ENCODE measurements at places on chromosomes 1 and 21.

DNA sequence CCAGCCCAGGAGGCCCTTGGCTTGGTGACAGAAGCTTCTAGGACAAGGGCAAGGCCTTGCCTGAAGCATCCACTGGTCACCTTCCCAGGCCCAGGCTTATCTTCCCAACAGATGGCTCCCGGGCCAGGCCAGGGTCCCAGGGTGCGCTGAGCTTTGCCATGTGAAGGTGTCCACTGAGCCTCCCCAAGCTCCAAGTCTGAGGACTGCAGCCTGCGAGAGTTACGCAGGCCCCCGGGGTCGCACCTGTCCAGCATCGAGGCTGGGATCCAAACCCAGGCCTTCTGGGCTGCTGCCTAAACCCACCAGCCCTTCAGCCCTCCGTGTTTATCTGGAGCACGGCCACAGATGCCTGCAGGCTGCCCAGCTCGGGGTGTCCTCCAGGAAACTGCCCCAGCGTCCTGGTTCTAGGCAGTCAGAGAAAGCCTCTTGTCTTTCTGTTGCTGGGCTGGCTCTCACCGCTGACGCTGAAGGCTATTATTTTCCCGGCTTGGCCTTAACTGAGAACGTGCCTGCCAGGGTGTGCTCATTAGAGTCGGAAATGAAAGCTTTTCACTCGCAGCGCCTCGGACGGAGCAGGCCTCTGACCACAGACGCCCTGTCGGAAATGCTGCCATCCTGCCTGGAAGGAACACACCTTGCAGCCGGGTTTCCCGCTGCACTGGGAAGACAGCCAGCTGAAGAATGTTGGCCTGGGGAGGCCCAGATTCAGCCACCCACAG, 71.4 kb downstream of the MEGF6 start:
- no peak for DNase-seq

- no peak for DNase-seq
These were observed 17.4 kb upstream of the IFNAR2 start for GRCh38 chr21:33212159-33212851.

DNA sequence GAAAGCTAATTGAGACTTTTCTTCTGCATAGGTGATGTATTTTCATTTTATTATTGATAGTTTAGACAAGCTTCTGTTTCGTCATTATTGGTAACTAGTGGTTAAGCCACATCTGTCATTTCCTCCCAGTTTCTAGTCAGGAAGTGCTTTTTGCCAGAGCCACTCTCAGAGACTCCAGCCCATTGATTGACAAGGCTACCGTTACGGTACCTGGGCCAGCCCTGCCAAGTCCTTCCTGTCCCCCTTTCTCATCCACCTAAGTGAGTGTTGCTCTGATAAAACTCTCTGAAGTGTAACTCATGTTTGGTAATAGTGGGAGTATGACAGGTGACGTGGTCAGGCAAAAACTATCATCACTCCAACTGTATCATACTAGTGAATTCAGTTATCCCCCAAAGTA, 29.6 kb upstream of the AGL start:
- no peak for DNase-seq

GRCh38 chr1:41713141-41713540, 205.6 kb downstream of the HIVEP3 start:
- no peak for DNase-seq

- no peak for DNase-seq
These were observed 660 bp upstream of the PDE4B start for GRCh38 chr1:65791801-65792668.

DNA sequence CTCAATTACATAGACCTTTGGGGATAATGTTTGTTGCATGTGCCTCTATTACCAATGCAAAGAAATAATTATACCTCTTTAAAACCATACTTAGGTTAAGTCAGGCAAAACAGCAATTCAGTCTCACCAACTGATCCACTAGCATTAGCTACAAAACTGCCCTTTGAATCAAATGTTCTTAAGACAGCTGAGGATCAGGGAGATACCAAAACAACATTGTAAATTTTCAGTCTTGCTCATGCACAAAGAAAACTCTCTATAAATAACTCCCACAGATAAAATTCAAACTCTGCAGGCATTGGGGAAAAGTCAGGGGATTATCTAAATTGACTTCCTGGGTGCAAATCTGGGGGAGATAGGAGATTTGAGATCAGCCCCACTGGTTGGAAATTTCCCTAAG, 100.9 kb upstream of the DPT start:
- no peak for DNase-seq

DNA sequence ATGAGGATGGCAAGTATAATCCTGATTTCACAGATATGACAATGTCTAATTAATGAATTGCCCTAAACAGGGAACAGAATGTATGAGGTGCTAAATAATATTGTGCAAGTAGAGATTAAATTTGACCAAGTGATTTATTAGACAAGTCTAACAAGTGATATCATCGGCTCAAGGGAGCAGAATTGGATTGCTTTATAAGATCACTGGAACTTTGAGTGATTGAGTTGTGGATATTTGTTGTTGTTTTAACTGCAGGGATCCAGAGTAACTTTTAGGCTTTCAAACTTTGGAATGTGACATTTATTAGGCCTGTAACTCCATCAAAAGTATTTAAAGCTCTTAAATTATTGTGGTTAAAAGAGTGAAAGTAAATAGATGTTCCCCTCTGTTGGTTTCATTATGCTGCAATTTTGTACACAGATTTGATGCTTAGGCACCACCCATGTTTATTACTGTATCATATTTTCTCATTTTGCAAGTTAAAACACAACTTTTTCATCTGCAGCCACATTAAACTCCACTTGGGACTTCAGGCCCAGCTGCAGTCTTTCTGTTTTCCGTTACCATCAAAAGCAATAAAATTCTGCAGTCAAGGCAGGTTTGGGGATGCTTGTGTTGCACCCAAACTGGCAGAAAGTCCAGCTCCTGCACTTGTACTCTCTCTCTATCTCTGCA, 206.6 kb downstream of the HLX start:
- no peak for DNase-seq

- DNase-seq: no peak
These were observed 481.0 kb downstream of the OMA1 start for GRCh38 chr1:58065520-58065919.

DNA sequence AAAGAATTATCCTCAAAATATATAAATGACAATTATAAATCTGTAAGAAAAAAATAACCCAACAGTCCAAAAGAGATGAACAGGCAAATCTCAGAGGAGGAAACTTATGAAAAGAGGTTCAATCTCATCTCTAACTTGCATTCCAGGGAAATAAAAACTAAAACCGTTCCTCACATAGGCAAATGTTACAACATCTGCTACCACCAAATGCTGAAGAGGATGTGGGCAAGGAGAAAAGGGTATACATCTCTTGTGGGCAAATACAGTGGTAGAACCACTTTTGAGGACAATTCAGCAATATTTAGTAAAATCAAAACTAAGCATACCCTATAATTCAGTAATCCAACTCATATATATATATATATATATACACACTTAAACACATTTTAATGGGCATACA, 33.7 kb upstream of the SGIP1 start:
- no peak for DNase-seq

DNA sequence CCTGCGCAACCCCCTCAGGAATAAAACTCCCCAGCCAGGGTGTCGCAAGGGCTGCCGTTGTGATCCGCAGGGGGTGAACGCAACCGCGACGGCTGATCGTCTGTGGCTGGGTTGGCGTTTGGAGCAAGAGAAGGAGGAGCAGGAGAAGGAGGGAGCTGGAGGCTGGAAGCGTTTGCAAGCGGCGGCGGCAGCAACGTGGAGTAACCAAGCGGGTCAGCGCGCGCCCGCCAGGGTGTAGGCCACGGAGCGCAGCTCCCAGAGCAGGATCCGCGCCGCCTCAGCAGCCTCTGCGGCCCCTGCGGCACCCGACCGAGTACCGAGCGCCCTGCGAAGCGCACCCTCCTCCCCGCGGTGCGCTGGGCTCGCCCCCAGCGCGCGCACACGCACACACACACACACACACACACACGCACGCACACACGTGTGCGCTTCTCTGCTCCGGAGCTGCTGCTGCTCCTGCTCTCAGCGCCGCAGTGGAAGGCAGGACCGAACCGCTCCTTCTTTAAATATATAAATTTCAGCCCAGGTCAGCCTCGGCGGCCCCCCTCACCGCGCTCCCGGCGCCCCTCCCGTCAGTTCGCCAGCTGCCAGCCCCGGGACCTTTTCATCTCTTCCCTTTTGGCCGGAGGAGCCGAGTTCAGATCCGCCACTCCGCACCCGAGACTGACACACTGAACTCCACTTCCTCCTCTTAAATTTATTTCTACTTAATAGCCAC, 696 bp downstream of the TGFB2 start:
- peak; percentile 39 for DNase-seq

- DNase-seq: no peak
These were observed 48.9 kb downstream of the CD247 start for GRCh38 chr1:167469280-167469965.

- no peak for DNase-seq
These were observed 11.6 kb upstream of the CTRC start for GRCh38 chr1:15426492-15427279.

DNA sequence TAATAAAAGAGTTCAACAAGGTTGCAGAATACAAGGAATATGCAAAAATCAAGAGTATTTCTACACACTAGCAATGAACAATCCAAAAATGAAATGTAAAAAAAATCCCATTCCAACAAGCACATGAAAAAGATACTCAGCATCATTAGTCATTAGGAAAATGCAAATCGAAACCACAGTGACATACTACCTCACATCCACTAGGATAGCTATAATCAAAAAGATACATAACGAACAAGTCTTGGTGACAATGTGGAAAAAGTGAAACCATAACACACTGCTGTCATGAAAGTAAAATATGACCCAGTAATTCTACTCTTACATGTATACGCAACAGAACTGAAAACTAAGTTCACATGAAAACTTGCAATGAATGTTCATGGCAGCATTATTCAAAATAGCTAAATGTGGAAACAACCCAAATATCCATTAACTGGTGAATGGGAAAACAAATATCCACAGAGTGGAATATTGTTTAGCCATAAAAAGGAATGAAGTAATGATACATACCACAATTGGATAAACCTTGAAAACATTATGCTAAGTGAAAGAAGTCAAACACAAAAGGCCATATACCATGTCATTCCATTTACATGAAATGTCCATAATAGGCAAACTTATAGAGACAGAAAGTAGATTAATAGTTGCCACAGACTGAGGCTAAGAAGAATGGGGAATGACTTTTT, 34.3 kb downstream of the PIK3R3 start:
- DNase-seq: no peak

DNA sequence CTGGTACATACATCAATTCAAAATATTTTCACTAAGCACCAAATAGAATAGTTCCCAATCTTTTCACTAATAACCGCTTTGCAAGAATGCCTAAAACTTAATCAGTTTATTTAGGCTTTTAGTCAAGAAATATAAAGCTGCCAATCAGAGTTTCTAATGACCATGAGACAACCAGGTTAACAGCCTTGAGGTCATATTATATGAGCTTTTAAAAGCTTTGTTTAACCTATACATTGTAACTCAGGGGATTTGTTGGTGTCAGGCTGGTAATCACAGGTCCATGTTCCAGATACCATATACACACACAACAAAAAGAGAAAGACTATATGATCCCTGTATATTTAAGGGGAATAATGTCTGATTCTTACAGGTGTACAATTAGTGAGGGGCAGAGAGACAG, 246.2 kb upstream of the ADGRL2 start:
- no peak for DNase-seq

GRCh38 chr1:178933709-178934490, 63.0 kb upstream of the ANGPTL1 start:
- no peak for DNase-seq

DNA sequence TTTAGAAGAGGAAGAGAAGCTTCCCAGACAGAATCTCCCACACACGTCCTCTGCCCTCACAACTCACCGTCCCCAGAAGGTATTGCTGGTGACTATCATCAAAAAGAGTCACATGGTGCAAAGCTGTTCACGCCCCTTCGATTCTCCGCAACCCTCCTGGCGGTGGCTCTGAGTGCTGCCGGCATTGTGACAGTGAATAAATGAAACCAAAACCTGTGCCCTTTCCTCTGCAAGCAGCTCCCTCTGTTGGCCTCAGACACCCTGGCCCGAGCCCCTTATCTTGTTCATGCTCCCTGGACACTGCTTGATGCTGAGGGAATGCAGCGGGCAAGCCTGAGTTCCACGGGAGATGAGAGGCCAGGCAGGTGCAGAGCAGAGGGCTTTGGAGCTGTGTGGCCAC, 510.3 kb downstream of the NPHP4 start:
- no peak for DNase-seq
